ENCODE measurements at places on chromosomes 2 and 18. TPM values are rescaled to one million over a fixed set of nuclear protein-coding genes. Genes with fewer than 3 reads are reported as not detected.

The EPHA4 gene
- total RNA-seq = 3.9 TPM

The C2orf78 gene
- not detected for total RNA-seq

- no peak for DNase-seq
Observed at GRCh38 chr2:192952245-192952644, 757.5 kb upstream of the TMEFF2 start.

DNA sequence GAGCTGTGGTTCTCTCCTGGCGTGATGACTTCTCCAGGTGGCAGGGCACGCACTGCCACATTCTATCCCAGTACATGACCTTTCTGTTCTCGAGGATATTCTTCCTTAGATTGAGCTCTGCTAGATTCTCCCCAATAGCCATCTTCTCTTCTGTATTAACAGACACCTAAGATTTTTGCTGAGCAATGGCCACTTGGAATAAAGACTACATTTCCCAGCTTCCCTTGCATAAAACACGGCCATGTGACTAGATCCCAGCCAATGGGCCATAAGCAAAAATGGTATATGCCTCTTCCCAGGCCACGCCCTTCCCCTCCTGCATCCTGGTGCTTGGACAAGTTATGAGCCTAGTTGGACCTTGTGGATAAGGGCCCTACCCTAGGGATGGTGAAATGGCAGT is 82.1 kb downstream of the EIF2AK3 start:
- peak; percentile 38 for DNase-seq

DNA sequence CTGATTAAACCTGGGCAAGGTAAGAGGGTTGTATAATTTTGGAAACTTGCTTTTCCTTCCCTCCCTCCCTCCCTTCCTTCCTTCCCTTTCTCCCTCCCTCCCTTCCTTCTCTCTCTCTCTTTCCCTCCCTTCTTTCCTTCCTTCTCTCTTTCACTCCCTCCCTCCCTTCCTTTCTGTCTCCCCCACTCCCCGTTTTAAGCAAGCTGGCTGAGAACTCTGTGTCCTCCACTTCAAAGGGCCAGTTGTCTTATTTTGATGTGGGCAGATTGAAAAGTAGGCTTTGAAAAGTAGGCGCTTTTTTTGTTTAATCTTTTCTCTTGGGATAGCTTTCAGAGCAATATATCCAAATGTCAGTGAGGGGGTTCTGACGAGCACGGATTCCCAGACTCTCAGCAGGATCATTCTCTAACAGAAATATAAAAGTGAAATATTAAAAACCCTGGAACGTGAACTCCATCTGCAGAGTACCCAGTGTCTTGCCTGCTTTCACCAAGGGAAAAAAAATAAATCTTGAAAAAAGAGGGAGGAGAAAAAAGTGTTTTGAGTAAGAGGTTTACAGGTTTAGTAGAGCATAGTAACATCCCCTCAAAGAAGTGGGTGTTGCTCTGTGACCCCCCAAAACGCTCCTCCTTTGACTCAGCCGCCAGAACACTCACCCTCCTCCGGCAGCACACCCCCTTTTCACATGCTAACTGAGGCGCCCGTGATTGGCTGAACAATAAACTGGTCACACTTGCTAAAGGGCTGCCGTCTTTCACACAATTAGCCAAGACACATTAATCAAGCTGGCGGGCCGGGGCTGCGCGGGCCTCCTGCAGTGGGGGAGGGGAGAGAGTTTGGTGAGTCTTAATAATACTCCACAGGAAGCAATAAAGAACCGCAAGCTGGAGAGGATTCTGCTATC is 52.2 kb downstream of the CDK15 start:
- DNase-seq = no peak

All from mammary epithelial cell (primary cell).